ENCODE measurements at places on chromosomes 5 and 9. TPM values are rescaled to one million over a fixed set of nuclear protein-coding genes. Genes with fewer than 3 reads are reported as not detected.

- no peak for DNase-seq
These were observed 34.7 kb downstream of the ADAMTS2 start for GRCh38 chr5:179310439-179311090.

GRCh38 chr5:75610201-75610600, 1.1 kb upstream of the ANKDD1B start:
- DNase-seq: no peak

GRCh38 chr5:175728316-175728715, 70.4 kb downstream of the HRH2 start:
- no peak for DNase-seq

- no peak for DNase-seq
These were observed 132.0 kb downstream of the PIK3R1 start for GRCh38 chr5:68347536-68347935.

The RECK gene
- total RNA-seq: 0.10 TPM
